ENCODE measurements at places on chromosomes 7 and 10.

- no peak for DNase-seq
These were observed 118.7 kb upstream of the SEC61G start for GRCh38 chr7:54877683-54878082.

GRCh38 chr7:133562621-133563020, 309.7 kb downstream of the EXOC4 start:
- no peak for DNase-seq

GRCh38 chr7:1526271-1526754, 4.2 kb upstream of the MAFK start:
- no peak for DNase-seq

DNA sequence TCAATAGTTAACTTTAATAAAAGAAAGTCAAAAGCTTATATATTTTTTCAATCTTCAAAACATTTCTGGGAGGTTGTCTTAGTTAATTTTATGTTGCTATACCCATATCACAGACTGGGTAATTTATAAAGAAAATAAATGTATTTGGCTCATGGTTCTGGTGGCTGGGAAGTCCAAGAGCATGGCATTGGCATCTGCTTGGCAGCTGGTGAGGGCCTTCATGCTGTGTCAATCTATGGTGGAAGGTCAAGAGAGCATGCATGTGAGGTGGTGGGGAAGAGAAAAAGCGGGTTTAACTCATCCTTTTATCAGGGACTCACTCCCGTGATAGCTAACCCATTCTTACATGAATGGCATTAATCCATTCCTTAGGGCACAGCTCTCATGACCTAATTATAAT, 119.8 kb downstream of the EGFR start:
- DNase-seq: no peak

GRCh38 chr7:78125884-78126283, 327.3 kb downstream of the PHTF2 start:
- DNase-seq: no peak

DNA sequence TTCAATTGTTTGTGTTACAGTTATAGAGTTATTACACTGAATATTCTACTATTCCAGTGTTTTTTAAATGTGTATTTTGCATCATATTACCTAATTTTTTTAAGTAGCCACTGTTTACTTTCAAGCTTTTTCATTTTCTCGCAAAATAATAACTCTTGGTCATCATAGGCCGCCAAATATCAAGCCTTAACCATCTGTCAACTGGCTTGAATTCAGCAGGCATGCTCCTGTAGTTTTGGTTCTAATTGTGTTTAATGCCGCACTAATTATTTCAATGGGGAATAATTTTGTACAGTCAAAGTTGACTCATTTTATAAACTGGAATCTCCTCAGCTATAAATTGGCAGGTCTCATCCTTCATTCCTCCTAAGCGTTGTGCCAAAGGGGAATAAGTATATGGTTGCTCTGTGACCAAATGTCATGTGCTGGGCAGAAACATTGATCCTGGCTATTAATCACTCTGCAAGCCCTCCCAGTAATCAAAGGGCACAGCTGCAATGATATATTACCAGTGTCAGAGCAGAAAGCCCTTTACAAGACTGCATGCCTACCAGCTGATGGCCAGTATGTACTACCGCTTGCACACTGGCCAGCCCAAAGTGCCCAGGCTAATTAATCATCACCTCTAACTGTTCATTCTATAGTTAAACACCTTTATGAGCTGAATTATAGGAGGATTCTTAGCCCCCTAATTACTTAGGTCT, 74.8 kb downstream of the SKAP2 start:
- DNase-seq: no peak

- DNase-seq: no peak
These were observed 181.4 kb downstream of the ARID5B start for GRCh38 chr10:62082729-62083411.

DNA sequence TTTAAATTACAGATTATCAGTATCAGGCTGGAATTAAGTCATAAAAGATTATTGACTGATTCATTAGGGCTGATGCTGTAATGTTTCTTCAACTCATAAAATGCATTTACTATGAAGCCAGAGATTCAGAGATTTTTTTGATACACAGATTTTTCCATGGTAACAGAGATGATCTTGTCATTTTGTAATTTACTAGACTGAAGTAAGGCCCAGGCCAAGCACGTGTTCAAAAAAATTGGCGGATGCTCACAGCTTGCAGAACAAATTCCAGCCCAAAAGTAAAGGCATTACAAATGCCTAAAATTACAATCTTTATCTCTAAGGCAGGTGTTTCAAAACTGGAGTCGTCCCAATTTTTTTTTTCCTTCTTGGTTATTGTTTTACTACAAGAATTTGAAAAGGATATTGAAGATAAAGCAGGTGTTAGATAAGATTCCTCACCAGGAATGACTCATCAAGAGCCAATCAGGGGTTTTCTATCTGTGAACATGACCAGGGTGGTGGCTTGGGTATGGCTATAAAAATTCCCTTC, 78.4 kb upstream of the MEOX2 start:
- no peak for DNase-seq

- no peak for DNase-seq
These were observed 464.0 kb downstream of the INHBA start for GRCh38 chr7:41238851-41239331.

DNA sequence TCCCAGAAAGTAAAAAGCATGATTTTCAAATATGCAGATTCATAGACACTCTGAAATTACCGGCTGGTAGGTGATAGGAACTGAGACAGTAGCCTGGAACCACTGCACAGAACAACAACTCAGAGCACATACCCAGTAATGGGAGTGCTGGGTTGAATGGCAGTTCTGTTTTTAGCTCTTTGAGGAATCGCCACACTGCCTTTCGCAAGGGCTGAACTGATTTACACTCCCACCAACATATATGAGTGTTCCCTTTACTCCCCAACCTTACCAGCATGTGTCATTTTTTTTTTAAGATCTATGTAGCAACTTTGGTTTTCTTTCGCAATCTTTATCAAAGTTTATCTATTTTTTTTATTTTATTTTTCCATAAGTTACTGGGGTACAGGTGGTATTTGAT, 358.8 kb downstream of the CALN1 start:
- no peak for DNase-seq

DNA sequence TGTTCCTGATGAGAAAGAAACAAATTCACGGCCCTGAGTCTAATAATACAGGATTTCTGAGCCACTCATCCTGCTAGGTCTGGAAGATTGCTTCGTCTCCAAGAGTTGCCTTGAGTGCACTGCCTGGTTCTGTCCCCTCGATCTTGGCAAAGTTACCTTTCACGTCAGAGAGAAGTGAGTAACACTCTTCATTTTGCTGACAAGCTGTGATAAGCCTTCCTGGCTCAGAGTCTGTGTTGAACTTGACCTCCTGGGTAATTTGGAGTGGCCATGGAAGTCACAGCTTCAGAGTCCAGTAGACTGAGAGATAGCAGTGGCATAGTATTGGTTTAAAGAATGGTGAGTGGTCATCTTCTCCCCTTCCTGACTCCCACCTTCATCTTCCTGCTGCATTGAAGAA, 64.7 kb upstream of the LRGUK start:
- no peak for DNase-seq

DNA sequence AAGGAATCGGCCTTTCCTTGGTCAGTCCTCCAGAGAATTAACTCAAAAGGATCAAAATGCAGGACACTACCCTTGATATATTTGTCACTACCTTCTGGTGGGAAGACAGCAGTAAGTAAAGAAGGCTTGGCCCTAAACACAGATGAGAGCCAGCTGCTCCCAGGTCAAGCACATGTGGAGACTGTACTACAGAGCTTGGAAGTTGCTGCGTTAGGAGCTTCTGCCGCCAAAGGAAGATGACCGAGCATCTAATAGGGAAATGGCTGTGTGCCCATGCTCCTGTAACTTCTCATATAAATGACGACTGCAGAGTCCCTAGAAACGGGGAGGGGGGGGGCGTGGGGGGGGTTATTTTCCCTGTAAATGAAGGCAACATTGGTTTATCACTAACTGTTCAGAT, 59.0 kb downstream of the PODXL start:
- DNase-seq: no peak

DNA sequence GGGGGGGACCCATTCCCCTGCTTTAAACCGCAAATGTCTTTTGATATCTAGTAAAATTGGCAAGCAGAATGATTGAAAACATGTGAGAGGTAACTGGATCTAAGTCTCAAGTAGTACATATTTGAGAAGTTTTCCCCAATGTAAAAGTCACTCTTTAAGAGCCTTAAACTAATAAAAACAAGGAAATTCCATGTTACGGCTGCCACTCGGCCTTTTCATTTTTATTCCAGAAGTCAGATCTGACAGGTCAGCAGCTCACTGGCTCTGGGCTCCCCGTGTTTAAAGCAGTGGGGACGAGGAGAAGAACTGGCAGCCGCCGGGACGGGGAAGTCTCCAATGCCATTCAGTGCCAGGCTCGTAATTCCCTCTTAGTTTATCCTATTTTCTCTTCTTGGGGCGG, 80.7 kb downstream of the CUX1 start:
- no peak for DNase-seq

GRCh38 chr7:82057476-82057875, 287.6 kb upstream of the HGF start:
- no peak for DNase-seq

GRCh38 chr10:44510379-44511115, 125.7 kb upstream of the CXCL12 start:
- no peak for DNase-seq

DNA sequence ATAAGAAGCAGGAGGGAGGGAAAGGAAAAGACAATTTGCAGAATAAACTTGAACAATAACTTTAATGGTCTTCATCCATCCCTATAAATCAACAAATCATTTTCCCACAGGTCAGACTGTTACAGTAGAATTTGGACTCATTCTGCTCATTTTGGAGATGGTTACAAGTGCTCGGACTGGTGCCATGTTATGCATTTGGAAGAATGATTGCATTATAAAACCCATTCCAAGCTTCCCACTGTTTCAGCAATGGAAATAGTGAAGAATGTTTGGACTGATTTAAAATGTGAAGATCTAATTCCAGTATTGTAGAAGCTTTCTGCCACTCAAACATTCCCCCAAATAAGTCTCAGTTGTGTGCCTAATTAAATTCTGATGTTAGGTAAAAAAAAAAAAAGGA, 99.7 kb upstream of the ZEB1 start:
- DNase-seq: no peak

- peak; percentile 7 for DNase-seq
These were observed 26.2 kb upstream of the ZNF467 start for GRCh38 chr7:149799397-149800168.

GRCh38 chr10:103661198-103661950, 167.9 kb downstream of the NEURL1 start:
- DNase-seq: peak; percentile 5

DNA sequence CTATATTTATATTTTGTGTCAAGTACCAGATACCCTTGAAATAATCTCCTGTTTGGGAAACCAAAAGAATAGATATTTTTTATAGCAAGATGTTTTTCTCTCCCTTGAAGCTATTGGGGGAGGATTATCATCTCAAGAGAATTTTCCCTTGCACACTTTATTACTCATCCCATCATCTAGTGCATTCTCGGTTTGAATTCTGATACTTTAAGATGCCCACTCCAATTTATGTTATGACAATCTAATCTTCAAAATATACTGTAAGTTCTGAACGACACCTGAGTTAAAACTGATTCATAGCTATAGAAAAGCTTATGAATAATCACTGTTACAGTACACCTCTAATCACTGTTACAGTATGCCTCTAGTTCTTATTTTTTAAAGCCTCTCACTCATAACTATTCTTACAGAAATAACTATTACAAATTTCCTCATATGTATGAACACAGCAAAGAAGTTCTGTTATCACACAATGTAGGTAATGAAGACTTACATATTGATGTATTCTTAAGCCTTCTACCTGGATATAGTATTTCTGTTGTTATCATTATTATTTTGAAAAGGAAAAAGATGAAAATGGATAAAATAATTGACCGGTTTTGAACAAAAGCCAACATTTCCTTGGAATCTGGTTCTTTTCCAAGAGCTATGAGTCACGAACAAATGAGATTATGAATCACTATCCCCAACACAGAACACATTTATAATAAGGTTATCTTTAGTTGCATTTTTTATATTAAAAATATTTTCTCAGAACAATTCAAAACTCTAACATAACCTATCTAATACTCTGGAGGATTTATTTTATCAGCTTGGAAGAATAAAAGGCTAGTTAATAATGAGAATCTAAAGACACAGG, 72.3 kb upstream of the FAM13C start:
- no peak for DNase-seq

DNA sequence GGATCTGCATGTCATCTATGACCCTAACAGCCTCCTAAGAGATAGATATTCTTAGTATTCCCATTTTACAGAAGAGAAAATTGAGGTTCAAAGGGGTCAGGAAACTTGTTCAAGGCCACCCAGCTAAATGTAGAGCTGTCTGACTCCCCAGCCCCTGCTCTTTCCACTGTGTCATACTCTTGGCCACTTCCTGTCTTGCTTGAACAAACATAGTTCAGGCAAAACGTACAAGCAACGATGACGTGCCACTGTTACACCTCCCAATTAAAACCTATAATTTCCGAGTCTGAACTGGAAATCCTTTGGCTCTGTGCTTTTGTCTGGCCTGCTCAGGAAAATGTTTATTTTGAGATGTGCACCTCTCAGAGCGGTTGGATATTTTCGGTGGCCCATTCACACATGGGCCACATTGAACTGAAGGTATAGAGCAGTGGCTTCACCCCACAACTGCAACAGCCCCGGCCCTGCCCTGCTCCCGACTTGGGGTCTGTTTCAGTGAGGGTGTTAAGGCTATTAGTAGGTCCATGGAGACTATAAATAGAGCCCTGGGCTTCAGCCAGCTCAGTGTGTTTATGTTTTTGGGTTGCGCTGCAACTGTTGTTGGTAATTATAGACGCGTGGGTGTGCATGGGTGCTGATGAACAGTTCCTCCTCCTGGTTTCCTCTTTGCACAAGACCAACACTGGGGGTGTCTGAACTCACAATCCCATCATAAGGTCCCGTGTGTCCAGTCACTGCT, 172.3 kb upstream of the ADO start:
- DNase-seq: peak; percentile 38

- DNase-seq: no peak
These were observed 11.3 kb downstream of the PLCE1 start for GRCh38 chr10:94005050-94005449.

- DNase-seq: no peak
These were observed 33.6 kb upstream of the HDAC9 start for GRCh38 chr7:18461785-18462467.

DNA sequence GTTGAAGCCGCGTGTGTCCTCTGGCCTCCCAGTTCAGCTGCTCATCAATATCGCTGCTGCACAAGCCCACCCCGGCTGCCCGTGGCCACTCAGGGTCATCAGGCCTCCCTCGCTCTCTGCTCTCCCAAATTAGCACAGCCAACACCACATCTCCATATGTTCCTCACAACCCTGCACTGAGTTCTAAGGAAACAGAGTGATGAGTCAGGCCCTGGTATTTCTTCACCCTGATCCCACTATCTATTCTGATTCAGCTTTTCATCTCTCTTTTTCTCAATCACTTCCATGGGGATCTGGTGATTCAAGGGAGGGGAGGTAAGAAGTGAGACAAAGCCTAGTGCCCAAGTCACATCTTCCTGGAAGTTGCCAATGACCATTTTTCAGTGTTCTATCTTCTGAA, 23.8 kb downstream of the CYTH3 start:
- DNase-seq: no peak

GRCh38 chr7:157827045-157827862, 490.4 kb downstream of the DNAJB6 start:
- DNase-seq: no peak

Data from activated CD8-positive, alpha-beta memory T cell treated with anti-CD3 and anti-CD28 coated beads for 4 hours (primary cell).